ENCODE measurements at places on chromosomes 3 and 15.

GRCh38 chr3:156108616-156109015 is 11.8 kb upstream of the KCNAB1 start:
- DNase-seq = no peak
- H3K4me1 ChIP-seq = peaks cover 2% of the 10 kb centered on the region
- no peaks in the 10 kb centered on the region for H3K36me3 ChIP-seq
- peaks cover 41% of the 10 kb centered on the region for H3K27me3 ChIP-seq

DNA sequence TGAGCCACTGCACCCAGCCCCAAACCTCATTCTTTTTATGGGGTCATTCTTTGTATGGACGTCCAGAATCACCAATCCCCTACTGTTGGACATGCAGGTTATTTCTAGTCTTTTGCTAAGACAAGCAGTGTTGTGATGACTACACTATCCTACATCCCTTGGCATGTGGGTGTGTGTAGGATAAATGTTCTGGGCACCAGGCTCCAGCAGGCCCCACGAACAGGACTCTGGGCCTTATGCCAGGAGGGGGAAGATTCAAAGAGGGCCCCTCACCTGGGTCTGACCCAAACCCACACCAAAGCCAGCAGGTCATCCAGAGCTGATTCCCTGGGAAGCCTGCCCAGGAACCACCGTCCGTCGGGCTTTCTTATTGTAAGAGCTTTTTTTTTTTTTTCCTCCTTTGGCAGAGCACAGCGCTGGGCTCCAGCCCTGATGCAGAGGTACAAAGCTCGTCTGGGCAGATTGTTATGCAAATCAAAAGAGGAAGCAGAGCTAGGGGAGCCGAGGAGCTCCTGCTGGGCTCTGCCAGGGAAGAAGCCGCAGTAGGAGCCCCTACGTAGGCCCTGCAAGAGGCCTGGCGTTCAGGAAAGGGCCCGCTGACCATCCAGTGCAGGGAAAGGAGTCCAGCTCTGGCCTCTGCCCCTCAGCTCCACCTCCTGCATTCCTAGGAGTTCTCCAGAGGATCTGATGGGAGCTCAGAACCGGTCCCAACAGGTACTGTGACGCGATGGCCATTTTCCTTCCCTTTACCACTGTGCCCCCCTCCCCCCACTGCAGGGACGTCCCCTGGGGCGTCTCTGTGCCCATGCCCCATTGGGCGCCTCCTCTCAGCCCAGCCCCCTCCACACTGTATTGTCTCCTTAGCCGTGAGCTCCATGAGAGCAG is 29.0 kb upstream of the FURIN start:
- no peaks in the 10 kb centered on the region for H3K27me3 ChIP-seq
- H3K27ac ChIP-seq = peak overlapping the region; percentile 89
- peaks cover 21% of the 10 kb centered on the region for H3K4me1 ChIP-seq
- H3K4me3 ChIP-seq = no peak overlapping the region
- no peak for DNase-seq
- H3K36me3 ChIP-seq = peaks cover 13% of the 10 kb centered on the region

- H3K27me3 ChIP-seq = no peaks in the 10 kb centered on the region
- H3K4me3 ChIP-seq = peak overlapping the region; percentile 73
- no peak for DNase-seq
These were observed 253.6 kb downstream of the UACA start for GRCh38 chr15:70509731-70510143.

GRCh38 chr3:46848271-46849044 is 14.8 kb downstream of the MYL3 start:
- no peak overlapping the region for H3K4me3 ChIP-seq
- peaks cover 5% of the 10 kb centered on the region for H3K36me3 ChIP-seq
- no peak overlapping the region for H3K27ac ChIP-seq

GRCh38 chr3:65856907-65857306 is 181.8 kb downstream of the MAGI1 start:
- no peak overlapping the region for H3K27ac ChIP-seq
- H3K4me3 ChIP-seq = no peak overlapping the region
- no peaks in the 10 kb centered on the region for H3K27me3 ChIP-seq
- no peak for DNase-seq

- H3K27ac ChIP-seq = no peak overlapping the region
- H3K4me3 ChIP-seq = no peak overlapping the region
- no peak for DNase-seq
These were observed 8.7 kb upstream of the PLCL2 start for GRCh38 chr3:16875876-16876550.

DNA sequence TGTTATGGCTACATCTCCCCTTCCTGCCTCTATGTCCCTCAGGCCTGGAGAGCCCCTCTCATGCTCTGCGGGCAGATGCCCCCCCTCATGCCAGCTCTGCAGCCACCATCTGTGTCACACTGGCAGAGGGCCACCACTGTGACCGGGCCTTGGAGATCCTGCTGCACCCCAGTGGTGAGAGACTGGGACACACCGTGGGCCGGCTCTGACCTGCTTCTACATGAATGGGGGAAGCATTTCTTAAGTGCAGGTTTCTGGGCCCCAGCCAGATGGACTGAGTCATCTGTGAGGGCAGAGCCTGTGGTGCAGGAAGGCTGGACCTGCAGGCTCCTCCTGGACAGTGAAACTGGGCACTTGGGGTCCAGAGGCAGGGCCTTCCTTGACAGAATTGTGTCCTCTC is 4.8 kb downstream of the VWA5B2 start:
- peaks cover 3% of the 10 kb centered on the region for H3K4me1 ChIP-seq
- H3K36me3 ChIP-seq = peaks cover 3% of the 10 kb centered on the region
- H3K27me3 ChIP-seq = peaks cover 42% of the 10 kb centered on the region

DNA sequence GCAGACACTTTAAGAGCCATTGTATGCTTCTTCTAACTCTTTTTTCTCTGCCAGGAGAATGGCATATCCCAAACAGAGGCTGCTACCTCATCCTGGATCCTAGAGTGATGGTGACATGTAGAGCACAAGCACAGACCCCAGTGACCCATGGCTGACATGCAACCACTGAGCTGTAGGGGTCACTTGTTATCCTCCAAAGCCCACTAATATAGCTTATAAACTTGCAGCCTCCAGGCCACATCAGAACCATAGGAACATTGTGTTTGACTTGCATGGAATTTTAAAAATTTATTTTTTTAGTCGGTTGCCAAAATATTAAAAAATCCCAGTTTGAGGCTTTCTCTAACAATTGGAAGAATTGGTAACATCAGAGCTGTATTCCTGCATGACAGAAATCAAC is 283.0 kb upstream of the WNT5A start:
- no peak overlapping the region for H3K4me3 ChIP-seq
- H3K36me3 ChIP-seq = no peaks in the 10 kb centered on the region
- H3K27ac ChIP-seq = no peak overlapping the region
- H3K27me3 ChIP-seq = no peaks in the 10 kb centered on the region
- DNase-seq = no peak

- H3K27ac ChIP-seq = no peak overlapping the region
- DNase-seq = no peak
- no peak overlapping the region for H3K4me3 ChIP-seq
- peaks cover 90% of the 10 kb centered on the region for H3K27me3 ChIP-seq
These were observed 46.3 kb upstream of the VPS8 start for GRCh38 chr3:184765730-184766074.

- no peak overlapping the region for H3K4me3 ChIP-seq
- no peaks in the 10 kb centered on the region for H3K27me3 ChIP-seq
- H3K27ac ChIP-seq = no peak overlapping the region
- peaks cover 13% of the 10 kb centered on the region for H3K4me1 ChIP-seq
- H3K36me3 ChIP-seq = no peaks in the 10 kb centered on the region
- DNase-seq = no peak
These were observed 8.4 kb downstream of the ACSBG1 start for GRCh38 chr15:78225783-78226541.

GRCh38 chr3:16318176-16318575 is 53.2 kb downstream of the OXNAD1 start:
- no peaks in the 10 kb centered on the region for H3K27me3 ChIP-seq
- H3K36me3 ChIP-seq = peaks cover 75% of the 10 kb centered on the region
- peak overlapping the region; percentile 87 for H3K27ac ChIP-seq
- H3K4me3 ChIP-seq = no peak overlapping the region
- H3K4me1 ChIP-seq = peaks cover 44% of the 10 kb centered on the region
- DNase-seq = no peak

GRCh38 chr15:69797615-69798014 is 300.1 kb downstream of the TLE3 start:
- DNase-seq = no peak
- peaks cover 5% of the 10 kb centered on the region for H3K36me3 ChIP-seq
- no peaks in the 10 kb centered on the region for H3K27me3 ChIP-seq
- H3K4me1 ChIP-seq = peaks cover 4% of the 10 kb centered on the region

GRCh38 chr3:31377045-31377642 is 155.6 kb upstream of the STT3B start:
- H3K4me1 ChIP-seq = no peaks in the 10 kb centered on the region
- no peak overlapping the region for H3K27ac ChIP-seq
- H3K36me3 ChIP-seq = no peaks in the 10 kb centered on the region
- no peak for DNase-seq
- H3K4me3 ChIP-seq = no peak overlapping the region
- no peaks in the 10 kb centered on the region for H3K27me3 ChIP-seq

- no peaks in the 10 kb centered on the region for H3K36me3 ChIP-seq
- no peak overlapping the region for H3K27ac ChIP-seq
- no peak for DNase-seq
- peaks cover 7% of the 10 kb centered on the region for H3K27me3 ChIP-seq
These were observed 28.2 kb downstream of the MEIS2 start for GRCh38 chr15:37072181-37072580.

GRCh38 chr3:16871915-16872842 is 12.6 kb upstream of the PLCL2 start:
- no peak overlapping the region for H3K4me3 ChIP-seq
- no peak for DNase-seq
- peaks cover 28% of the 10 kb centered on the region for H3K27me3 ChIP-seq
- peaks cover 1% of the 10 kb centered on the region for H3K4me1 ChIP-seq
- no peak overlapping the region for H3K27ac ChIP-seq

- no peak overlapping the region for H3K4me3 ChIP-seq
- no peak for DNase-seq
- H3K27ac ChIP-seq = no peak overlapping the region
- H3K27me3 ChIP-seq = peaks cover 10% of the 10 kb centered on the region
These were observed 15.3 kb downstream of the TMEM108 start for GRCh38 chr3:133053532-133053931.

DNA sequence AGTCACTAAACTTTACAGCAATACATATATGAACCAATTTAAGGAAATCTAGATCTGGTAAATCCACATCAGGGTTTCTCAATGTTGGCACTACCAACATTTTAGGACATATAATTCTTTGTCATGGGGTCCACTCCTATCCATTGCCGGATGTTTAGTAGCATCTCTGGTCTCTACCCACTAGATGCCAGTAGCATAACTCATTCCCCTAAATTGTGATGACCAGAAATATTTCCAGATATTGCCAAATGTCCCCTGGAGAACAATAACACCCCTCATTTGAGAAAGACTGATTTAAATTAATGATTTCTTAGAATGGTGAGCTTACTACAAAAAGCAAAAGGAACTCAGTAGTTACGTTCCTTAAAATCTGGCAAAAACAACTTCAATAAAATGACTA is 23.1 kb upstream of the ANKRD28 start:
- H3K4me1 ChIP-seq = peaks cover 27% of the 10 kb centered on the region
- no peaks in the 10 kb centered on the region for H3K27me3 ChIP-seq
- H3K36me3 ChIP-seq = peaks cover 4% of the 10 kb centered on the region
- H3K27ac ChIP-seq = no peak overlapping the region

DNA sequence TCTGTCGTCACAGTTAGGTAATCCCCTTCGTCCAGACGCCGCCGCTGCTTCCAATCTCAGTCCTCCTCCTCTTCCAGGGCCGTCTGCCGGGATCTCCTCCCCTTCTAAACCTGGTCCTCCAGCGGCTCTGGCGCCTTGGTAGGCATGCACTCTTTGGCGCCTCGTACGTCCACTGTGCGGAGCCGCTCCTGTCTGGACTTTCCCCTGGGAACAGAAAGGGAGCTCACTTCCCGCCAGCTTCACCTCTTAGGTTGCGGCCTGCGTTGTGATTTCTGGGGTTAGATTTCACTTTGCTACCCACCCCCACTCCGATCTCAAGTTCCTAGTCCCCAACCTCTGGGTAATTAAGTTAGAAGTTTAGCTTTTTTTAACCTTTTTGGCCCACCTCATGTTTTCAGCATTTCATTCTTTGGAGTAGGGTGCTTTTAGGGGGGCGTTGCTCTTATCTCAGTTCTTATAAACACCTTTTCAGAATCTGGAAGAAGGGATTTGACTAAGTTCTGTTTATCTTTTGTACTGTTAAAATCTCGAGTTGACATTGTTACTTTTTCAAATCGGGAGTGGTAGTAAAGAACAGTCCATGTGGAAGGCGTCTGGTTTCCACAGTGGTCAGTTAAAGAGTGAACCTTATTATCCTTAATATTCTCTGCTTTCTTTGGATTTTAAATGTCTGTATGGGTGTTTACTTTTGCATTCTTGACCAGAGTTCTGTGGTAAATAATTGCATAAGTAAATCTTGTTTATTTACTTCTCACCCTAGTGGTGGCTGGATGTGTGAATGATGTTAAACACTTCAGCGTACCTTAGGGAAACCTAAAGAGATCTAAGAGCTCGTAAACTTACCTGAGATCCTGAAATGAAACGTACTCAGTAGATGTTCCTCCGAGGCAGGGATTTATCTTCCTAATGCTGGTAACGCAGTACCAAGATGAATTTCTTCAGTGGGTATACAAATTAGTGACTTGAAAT is 611 bp downstream of the CTDSPL2 start:
- H3K36me3 ChIP-seq = peaks cover 21% of the 10 kb centered on the region
- H3K4me1 ChIP-seq = peaks cover 55% of the 10 kb centered on the region
- no peak for DNase-seq
- no peaks in the 10 kb centered on the region for H3K27me3 ChIP-seq
- peak overlapping the region; percentile 100 for H3K4me3 ChIP-seq

GRCh38 chr3:173886-174285 is 22.7 kb upstream of the CHL1 start:
- H3K27ac ChIP-seq = no peak overlapping the region
- no peak for DNase-seq
- H3K4me1 ChIP-seq = no peaks in the 10 kb centered on the region
- H3K4me3 ChIP-seq = no peak overlapping the region
- no peaks in the 10 kb centered on the region for H3K36me3 ChIP-seq
- no peaks in the 10 kb centered on the region for H3K27me3 ChIP-seq

GRCh38 chr3:136831461-136831860 is 12.5 kb downstream of the SLC35G2 start:
- no peak for DNase-seq
- H3K36me3 ChIP-seq = no peaks in the 10 kb centered on the region
- peaks cover 54% of the 10 kb centered on the region for H3K27me3 ChIP-seq

GRCh38 chr15:93278006-93278405 is 189.0 kb upstream of the RGMA start:
- H3K27me3 ChIP-seq = peaks cover 18% of the 10 kb centered on the region
- no peak overlapping the region for H3K27ac ChIP-seq
- H3K4me3 ChIP-seq = no peak overlapping the region
- no peaks in the 10 kb centered on the region for H3K36me3 ChIP-seq
- DNase-seq = no peak
